ENCODE measurements at places on chromosomes 1 and 21.

- DNase-seq, result no peak
These were observed 262.0 kb downstream of the TNR start for GRCh38 chr1:175481126-175482070.

GRCh38 chr21:45308194-45309068 lies 20.7 kb upstream of the POFUT2 start:
- no peak for DNase-seq

DNA sequence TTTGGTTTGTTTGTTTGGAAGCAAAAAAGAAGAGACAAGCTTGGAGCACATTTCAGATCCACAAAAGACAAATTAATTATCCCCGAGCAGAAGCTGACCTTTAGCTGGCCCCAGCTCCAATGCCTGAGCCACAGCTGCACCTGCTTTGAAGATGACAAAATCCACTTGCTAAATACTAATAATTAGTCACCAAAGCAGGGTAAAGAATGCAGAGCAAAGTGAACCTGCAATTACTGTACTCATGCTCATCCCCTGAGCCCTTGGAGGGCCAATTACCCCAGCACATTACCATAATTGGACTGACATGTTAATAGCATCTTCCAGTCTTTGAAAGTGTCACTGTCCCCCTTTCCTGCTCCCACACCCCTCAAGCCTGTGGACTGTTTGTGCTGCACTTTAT lies 38.2 kb upstream of the KCND3 start:
- DNase-seq, result no peak

GRCh38 chr1:204924013-204924759 lies 53.5 kb downstream of the NFASC start:
- DNase-seq, result no peak

- DNase-seq, result no peak
These were observed 22.0 kb upstream of the SRRM1 start for GRCh38 chr1:24621121-24621520.

GRCh38 chr1:67053535-67053784 lies 488 bp downstream of the SLC35D1 start:
- no peak for DNase-seq

- DNase-seq, result peak; percentile 65
These were observed at the start of gene LAMC1 for GRCh38 chr1:183023146-183023600. Gene LAMC1, plus strand, starts transcription at chr1:183023420. Its CDS starts 297 bp downstream, at chr1:183023717.

GRCh38 chr1:228415853-228416216 lies 826 bp downstream of the TRIM17 start:
- DNase-seq, result no peak

- no peak for DNase-seq
These were observed 17.6 kb downstream of the RIT1 start for GRCh38 chr1:155893389-155894142.

GRCh38 chr1:75129983-75130789 lies 4.0 kb upstream of the LHX8 start:
- no peak for DNase-seq

DNA sequence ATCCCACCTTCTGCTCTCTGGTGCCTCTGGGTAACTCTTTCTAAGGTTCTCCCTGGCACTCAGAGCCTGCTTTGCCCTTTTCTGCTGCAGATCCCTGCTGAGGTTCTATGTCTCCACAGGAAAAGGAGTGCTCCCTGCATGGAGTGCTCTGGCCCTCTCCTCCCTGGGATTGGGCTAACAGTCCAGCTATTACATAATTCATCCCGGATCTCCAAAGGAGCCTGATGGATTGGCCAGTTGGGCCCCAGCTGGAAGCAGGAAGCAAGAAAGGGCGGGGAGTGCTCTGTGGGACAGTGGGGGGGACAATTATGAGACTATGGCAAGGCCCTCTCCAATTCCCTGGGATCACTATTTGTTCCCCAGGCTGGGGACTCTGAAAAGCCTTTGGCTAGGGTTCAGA lies 51.9 kb upstream of the GOLT1A start:
- no peak for DNase-seq

DNA sequence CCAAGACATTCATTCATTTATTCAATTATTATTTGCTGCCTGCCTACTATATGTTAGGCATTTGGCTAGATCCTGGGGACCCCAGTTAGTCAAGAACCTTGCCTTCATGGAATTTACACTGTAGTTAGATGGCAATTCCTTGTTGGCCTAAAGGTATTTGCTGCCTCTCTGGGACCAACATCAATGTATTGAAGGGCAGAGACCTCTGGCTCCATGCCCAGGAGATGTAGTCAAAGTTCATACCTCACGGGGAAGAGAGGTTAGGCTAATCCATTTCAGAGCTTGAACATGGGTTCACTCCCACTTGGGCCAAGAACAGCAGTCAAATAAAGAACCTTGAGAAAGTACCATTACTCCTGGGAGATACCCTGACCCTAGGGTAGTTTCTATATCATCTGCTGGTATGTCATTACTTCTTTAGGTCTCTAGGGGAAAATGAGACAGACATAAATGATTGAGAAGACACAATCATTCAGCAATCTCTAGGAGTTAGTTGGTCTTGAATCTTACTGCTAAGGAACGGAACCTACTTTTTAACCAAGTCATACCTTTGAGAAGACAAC lies 32.0 kb downstream of the SORT1 start:
- no peak for DNase-seq

DNA sequence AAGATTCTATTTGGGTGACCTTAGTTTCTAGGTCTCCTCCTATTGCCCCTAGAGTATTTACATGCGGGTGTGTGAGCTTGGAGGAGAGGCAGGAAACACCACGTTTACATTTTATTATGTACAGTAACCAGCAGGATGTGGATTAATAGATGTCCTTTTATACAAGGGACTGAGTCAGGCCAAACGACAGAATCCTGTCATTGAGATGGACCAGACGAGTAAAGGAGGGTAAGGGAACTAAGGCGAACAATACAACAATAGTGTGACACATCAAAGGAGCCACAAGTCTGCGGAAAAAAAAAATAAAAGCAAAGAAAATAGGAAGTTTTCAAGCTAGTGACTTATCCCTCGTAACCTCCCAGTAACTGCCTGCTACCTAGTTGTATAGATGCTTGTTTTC lies 151.1 kb downstream of the GABPA start:
- DNase-seq, result no peak

DNA sequence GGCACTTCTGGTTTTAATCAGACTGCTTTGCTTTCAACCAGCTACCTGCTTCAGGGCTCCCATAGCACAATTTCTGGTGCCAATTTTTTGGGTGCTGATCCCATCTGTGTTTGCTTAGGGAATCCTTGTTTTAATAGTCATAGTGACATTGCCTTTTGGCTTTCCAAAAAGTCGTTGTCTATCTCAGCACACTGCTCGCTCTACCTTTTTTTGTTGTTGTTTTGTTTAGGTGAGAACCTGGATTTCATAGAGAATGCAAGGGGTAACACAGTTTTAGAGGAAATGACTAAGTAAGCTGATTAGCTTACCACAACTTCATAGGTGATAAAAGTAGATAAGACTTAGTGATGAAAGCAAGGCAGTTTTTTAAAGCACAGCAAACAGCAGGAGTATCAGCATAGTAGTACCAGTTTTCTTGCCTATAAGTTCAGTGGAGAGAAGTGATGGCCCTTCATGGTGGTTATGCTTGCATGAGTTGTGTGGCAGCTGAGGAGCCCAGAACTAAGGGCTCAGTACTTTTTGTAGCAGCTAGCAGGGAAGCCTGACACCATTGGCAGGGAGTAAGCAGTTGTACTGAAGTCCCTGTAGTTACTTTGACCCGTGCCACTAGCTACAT lies 31.3 kb downstream of the NEK7 start:
- no peak for DNase-seq

DNA sequence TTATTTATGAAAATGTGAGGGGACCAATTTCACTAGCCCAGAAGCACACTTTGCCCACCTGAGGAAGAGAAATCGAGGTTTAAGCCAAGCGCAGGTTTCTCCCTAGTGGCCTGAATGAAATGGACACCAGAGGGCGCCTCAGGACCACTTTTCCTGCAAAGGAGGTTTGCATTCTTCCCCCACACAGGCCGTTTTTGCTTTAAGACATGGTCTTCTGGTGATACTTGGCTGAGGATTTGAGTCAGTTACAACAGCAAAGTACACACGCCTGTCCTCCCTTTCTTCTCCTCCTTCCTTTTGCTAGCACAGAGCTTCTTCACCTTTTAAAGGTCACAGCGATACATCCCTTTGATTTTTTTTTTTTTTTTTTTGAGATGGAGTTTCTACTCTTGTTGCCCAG lies 5.4 kb downstream of the PLA2G2E start:
- peak; percentile 70 for DNase-seq

DNA sequence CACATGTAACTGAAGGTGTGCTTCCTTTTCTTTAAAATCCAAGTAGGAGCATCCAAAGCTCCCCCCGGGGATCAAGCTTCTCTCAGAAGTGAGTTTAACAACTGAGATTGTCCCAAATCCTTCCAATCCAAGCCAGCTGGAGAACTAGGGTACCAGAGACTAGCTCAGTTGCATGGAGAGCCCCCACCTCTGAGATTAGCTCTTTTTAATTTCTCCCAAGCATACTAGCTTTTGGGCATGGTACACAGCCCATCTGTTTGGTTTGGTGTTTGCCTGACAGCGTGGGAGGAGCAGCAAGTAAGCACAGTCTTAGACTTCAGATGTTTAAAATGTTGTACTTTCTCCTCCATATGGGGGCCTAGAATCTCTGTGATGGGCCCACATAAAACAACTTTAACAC lies 142.8 kb downstream of the ASTN1 start:
- DNase-seq, result no peak

DNA sequence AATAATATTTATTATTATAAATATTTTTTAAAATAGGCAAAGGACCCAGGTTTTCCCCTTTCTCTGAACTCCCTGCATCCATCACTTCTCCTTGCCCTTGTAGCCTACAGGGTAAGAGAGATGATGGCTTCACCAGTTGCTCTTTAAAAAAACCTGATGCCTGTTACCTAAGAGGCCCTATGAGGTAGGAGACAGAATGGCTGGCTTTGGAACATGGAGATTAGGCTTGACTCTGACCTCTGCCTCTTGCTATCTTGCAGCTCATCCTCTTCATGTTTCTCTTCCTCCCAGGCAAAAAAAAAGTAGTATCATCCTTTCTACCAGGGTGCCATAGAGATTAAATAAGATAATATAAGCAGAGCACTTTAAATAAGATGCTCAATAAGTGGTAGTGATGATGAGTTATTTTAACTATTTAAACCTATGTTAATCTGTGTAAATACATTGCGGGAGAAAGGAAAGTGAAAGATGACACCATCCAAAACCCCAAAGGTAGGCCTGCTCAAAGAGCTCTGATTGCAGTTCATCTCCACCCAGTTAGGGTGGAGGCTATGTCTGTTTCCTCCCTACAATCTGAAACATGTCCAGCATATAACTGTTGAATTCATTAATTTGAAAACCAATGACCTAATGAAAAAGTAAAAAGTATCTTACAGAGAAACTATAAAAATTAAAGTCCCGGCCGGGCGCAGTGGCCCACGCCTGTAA lies 51.8 kb downstream of the RGS2 start:
- no peak for DNase-seq

DNA sequence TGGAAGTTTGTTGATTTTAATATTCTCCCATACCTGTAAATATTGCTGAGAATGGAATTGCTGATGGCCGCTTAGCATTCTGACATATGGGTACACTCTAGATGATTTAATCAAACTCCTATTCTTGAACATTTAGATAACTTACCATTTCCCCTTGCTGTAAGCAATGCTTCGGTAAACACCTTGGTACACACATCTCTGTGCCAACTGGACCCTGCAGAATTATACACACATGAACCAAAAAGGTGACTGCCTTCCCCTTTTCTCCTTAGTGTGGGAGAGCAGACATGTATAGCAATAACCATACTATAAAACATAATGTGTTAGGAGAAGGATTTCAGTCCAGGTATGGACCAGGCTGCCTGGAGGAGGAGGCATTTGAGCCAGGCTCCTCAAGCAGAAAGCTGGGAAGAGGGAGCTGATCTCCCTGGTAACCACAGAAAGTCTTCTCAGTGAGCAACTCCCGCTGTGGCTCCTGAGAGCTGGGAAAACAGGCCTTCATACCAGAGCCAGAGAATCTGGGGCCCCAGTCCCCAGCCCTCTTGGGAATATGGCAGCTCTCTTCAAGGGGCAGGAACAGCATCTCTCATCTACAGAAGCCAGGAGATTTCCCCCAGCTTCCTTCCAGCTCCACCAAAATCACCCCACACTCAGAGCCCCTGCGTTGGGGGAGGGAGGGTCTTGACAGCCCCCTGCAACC lies 33.9 kb upstream of the CSF1 start:
- no peak for DNase-seq

- no peak for DNase-seq
These were observed 49.6 kb upstream of the IRF2BP2 start for GRCh38 chr1:234659538-234659937.

- peak; percentile 58 for DNase-seq
These were observed 21.8 kb downstream of the CYP4B1 start for GRCh38 chr1:46820560-46821060.

- DNase-seq, result no peak
These were observed 591 bp downstream of the MRPL37 start for GRCh38 chr1:54200519-54200997.

DNA sequence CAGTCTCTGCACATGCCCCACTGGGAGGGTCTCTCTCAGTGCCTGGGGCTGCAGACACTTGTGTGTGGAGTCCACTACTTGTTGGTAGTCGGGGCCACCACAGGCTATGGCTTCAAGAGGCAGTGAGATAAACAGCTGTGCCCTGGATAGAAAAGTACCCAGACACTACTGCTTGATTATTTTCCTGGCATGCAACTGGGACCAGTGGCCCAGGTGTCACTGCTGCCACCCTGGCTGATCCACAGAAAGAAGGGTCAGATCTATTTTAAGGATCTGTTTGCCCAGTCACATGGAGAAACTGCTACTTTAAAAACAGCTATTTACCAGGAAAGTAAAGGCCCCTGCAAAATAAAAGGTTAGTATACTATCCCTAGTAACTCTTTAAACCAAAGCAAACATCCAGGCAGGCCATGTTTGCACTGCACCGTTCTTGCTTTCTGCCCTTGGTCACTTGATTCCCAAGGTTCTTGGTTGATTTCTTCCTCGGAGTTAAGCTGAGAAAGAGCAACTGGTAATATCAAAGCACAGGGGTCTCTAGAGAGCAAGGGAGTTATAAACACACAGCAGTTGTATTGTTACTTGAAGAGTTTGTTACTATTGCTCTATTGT lies 99.9 kb downstream of the GLUL start:
- no peak for DNase-seq

GRCh38 chr1:41498804-41499203 lies 14.3 kb upstream of the EDN2 start:
- no peak for DNase-seq

GRCh38 chr21:14707511-14708020 lies 161.5 kb upstream of the SAMSN1 start:
- no peak for DNase-seq

- DNase-seq, result no peak
These were observed 1.9 kb upstream of the PADI2 start for GRCh38 chr1:17120962-17121837.

Data from CMK (cell line).